Cerebellar nuclear complex (tissue), 1 donor: ENCODE measurements at places on chromosomes 6 and 20.

DNA sequence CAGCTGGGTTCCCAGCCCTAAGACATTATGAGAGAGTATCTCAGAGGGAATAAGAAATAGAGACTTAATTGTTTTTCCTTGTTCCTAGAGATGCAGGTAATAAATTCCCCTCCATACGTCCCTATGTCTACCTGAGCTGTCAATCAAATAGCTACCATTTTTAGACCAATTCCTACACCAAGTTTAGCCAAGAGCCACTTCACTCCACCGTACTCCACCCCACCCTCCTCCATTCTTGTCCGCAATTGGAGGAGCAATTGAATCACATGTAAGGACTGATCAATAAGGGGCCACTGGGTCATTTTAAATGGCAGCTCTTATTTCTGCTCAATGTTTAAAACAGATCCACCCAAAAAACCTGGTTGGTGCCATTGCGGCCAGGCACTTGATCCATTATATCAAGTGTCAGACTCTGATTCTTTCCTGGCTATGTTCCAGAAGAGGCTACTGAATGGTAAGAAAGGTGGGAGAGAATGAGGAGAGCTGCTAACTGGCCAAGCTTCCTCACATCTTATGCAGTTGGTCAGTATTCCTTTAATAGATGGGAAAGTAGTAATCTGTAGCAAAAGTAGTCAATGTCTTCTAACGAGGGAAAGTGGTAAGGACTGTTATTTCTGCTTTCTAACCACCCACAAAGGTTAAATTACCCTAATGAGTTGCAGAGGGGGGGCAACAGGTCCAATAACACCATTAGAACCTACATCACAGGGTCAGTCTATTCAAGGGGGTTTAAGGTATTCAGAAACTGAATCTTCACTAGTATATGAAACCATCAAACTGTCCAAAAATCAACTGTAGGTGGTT lies 34.1 kb downstream of the ARHGAP18 start:
- DNase-seq: no peak

GRCh38 chr20:41406353-41406752 lies 39.7 kb upstream of the EMILIN3 start:
- DNase-seq: no peak

DNA sequence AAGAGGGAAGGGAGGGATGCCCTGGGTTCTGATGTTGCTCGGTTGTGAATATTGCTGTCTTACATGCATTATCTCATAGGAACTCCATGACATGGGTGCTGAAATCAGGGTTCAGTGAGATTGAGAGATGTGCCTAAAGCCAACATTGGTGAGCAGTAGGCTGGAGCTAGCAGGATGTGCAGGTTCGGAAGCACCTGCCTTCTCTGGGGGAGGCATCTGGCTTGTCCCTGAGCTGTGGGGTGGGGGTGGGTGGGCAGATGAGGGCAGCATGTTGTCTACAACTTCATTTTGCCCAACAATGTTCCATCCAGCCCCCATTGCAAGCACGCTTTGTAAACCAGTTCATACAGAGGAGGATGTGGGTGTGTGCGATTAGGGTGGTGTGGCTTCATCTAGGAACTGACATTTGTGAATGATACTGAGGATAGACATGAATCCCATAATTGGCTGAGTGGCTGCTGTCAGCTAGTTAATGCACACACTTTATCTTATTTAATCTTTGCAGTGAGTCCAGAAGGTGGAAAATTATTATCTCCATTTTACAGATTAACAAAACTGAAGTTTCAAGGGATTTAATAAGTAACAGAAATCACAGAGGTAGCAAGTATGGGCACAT lies 119.4 kb downstream of the SYNDIG1 start:
- no peak for DNase-seq

DNA sequence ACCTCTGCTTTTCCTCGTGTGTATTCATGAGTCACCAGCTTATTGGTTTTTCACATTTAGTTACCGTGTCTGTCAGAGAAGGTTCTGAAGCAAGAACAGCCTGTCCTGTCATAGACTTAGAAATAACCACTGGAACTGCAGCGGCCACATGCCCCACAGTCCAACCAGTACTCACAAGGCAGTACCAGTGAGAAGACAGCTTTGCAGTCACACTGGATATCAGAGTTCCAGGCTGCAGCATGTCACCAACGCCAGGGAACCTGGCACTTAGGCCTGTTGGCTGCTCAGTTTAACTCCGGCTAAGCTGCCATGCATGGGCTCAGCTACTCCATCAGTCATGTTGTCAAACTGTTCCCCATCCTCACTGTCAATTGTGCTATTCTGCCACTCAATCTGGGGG lies 40.1 kb downstream of the ADNP start:
- no peak for DNase-seq

DNA sequence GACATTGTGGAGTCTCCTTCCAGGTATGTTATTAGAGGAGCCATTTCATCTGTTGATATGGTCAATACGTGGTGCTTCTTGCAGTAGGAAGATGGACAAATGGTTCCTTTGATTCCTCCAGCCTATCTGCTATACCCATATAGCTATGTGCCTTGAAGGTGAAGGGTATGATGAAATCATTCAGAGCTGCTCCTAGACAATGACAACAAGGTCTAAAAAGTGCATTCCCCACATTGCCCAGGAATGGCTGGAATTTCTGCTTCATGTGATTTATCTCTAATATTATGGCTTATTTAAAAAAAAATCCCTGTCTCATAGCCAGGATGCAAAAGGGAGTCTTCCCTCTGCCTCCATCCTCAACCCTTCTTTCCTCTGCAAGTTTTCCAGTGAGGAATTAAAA lies 14.1 kb downstream of the DAAM2 start:
- DNase-seq: no peak

- no peak for DNase-seq
Observed at GRCh38 chr6:13761361-13762036, 49.9 kb upstream of the RANBP9 start.
